ENCODE measurements at places on chromosomes 5 and 9.

- no peak for DNase-seq
These were observed 5.1 kb upstream of the CAST start for GRCh38 chr5:96657068-96657467.

GRCh38 chr9:104463864-104464263, 40.2 kb upstream of the OR13F1 start:
- no peak for DNase-seq

- DNase-seq = no peak
These were observed 334.2 kb downstream of the PDE4D start for GRCh38 chr5:59559323-59559722.

GRCh38 chr9:124757616-124758015, 13.5 kb downstream of the NR6A1 start:
- DNase-seq = no peak

DNA sequence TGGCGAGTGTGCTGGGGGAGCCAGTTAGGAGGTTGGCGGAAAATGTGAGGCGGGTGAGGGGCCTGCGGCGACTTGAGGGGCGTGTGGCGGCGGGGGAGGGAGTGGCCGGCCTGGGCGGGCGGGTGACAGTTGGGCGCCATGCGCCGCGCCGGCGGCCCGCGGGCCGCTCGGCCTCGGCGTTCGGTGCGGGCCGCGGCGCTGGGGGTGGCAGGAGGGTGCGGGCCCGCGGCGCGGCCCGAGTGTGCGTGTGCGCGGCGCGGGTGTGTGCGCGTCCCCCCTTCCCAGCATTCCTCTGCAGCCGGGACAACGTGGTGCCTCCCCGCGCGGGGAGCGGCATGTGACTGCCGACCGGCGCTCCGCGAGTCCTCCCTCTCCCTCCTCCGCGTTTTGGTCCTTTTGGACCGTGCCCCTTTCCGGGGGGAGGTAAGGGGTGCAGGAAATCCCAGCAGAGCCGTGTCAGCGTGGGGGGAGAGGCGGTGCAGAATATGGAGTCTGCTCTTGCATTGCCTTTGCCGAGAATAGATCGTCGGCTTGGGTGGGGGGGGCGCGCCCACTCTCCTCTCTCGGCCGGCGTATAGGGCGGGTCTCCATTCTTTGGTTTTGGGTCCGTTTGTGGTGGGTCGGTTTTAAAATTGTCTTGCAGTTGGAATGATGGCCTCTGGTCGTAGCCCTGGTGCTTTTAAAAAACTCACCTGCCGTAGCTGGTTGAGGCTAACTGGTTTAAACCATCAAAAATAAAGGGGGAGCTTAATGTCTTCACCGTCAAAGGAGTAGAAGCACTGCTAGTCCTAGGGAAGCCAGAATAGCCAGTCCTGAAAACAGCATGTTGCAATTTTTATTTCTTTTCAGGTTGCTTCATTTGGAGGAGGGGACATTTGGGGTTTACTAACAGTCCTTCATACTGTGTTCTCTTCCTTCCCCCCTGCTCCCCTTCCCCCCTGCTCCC, 2.0 kb downstream of the LARP1 start:
- DNase-seq = peak; percentile 61

DNA sequence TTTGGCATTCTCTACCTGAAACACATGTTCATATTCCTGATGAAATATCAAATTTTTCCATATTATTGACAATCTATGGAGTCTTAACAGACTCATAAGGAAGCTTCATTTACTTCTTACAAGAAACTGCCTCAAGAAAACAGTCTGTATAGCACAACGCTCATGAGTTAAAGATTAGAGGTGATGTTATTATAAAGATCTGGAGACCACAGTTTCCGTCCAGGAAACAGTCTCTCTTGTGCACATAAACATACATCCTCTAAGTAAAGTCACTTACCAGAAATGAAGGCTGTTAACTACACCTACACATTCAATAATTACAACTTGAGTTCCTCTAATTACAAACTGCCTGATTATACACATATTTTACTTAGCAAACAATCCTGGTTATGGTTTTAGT, 86.9 kb downstream of the RAPGEF6 start:
- DNase-seq = no peak

- no peak for DNase-seq
These were observed 84.8 kb downstream of the TLE1 start for GRCh38 chr9:81604306-81605169.

DNA sequence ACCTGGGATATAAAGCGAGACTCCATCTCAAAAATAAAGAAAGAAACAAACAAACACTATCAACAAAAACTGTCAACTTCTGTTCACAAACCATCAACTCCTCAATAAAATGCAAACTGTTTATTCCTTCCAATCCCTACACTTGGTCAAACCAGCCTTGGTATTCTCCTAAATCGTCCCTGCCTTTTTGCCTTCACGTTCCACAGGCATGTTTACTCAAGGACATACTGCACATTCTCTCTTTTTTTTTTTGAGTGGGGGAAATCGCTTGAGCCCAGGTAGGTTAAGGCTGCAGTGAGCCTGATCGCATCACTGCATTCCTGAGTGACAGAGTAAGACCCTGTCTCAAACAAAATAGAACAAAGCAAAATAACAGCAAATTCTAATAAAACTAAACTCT, 13.0 kb downstream of the UBAP2 start:
- no peak for DNase-seq

GRCh38 chr9:128626181-128626580, 30.5 kb downstream of the DYNC2I2 start:
- no peak for DNase-seq
